ENCODE measurements at places on chromosomes 1 and 21. TPM values are rescaled to one million over a fixed set of nuclear protein-coding genes. Genes with fewer than 3 reads are reported as not detected.
A peak's percentile ranks its signal among the peaks of the same experiment; 100 is the strongest.

GRCh38 chr21:29130270-29130969, at the start of gene MAP3K7CL:
MAP3K7CL (plus strand) TSS chr21:29130644; CDS start chr21:29133345, 2,701 bp downstream.
- no peak for DNase-seq

DNA sequence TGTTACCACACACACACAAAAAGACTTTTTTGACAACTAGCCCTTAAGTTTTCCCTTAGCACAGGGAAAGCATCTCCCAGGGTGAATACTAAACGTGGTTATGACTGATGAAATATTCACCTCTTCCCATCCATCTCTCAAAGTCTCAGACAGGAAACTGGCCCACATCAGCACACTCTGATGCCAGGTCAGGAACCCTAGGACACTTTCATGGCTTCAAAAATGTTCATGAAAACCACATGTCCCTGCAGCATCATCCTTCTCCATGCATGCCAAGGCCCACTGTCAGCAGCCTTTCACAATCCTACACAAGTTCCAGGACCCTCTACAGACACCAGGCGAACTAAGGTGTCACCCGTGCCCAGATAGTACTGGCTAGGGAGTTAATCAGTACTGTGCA, 68.7 kb downstream of the DNTTIP2 start:
- DNase-seq = no peak

DNA sequence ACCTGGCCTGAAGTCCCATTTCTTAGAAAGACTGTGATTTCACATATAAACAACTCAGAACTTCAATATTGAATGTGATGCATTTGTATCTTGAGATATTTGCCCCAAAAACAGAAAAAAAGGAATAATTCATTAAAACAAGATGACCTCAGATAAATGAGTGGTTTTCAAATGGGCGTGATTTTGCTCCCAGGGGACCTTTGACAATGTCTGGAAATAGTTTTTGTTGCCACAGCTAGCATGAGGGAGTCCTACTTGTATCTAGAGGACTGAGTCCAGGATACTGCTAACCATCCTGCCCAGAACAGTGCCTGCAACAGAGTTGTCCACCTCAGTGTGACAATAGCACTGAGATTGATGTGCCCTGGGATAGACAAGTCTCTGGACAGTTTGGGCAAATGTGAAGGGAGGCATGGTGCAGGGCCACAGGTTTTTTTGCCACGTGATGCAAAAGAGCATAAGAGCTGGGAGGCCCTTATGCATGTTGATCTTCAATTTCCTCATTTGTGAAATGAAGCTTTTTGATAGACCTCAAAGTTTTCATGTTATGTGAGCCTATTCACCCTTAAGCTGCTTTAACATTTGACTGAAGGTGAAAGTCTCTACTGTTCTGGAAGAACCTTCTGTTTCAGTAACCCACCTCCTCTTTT, 46.2 kb downstream of the MAP3K7CL start:
- DNase-seq = no peak

DNA sequence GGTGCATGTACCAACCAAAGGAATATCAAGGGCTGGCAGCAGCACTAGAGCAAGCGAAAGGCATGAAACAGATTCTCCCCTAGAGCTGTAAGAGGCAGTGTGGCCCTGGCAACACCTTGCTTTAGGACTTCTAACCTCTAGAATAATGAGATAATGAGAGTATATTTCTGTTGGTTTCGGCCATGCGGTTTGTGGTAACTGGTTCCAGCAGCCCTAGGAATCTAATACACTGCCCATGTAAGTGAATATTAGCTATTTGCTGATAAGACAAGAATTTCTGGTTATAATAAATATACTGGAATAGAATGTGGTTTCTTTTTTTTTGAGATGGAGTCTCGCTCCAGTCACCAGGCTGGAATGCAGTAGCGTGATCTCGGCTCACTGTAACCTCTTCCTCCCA, 199.4 kb downstream of the GABPA start:
- DNase-seq = no peak

- DNase-seq = peak; percentile 86
Observed at GRCh38 chr1:7940745-7941436, at the start of gene TNFRSF9. TNFRSF9 (minus strand) TSS chr1:7940839; CDS start chr1:7939994, 845 bp downstream.

- no peak for DNase-seq
Observed at GRCh38 chr1:51253691-51254090, 17.6 kb downstream of the RNF11 start.

GRCh38 chr1:101247404-101248287, 10.8 kb downstream of the S1PR1 start:
- no peak for DNase-seq

DNA sequence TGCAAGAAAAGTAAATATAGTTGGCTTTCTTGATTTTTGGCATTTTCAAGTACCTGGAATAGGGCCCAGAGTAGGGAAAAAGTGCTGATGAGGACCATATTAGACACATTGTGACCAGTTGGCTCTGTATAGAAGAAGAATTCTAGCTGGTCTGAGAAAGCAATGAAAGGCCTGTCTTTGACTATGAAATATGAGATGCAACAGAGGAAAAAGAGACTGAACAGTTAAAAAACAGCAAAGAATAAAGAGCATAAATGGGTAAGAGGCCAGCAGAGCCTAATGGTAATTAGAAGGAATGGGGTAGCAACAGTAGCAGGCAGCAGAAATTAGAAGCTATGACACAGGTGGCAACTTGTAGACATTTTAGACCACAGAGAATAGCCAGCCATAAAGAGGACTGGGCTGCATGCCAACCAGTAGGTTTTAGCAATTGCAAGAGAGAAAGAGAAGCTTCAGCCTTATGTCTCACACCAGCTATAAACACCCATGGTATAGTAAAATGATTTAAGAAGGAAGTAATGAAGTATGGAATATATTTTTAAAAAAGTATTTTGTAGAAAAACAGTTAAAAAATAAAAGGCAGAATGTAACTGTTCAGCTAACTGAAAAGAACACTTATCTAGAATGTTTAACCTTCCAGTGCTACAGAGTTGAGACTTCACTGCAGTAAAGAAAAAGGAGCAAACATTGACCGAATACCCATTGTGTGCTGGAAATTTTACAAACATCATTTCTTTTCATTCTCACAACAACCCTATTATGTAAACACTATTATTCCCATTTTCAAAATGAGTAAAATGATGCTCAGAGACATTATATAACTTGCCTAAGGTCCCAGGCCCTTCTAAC, 114.1 kb downstream of the LHX4 start:
- no peak for DNase-seq

GRCh38 chr1:247407180-247407616, 8.8 kb upstream of the NLRP3 start:
- DNase-seq = peak; percentile 79

DNA sequence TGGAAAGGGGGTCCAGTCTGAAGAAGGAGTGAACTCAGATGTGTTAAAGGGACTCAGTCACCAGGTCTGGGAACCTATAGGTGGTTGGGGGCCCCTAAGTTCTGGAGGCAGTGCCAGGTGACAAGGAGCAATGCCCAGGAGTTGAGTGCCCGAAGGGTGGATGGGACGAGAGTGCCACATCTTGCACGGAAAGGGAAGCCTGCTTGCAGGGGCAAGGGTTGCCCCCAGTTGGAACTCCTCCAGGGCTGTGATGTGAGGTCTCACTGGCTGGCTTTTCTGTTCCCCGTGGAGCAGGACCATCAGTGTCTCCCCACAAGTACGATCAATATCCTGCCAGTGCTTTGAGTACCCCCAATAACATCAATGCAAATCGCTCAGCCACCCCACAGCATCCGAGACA, 107.3 kb downstream of the TOMM20 start:
- no peak for DNase-seq

GRCh38 chr1:224542783-224543440, 73.2 kb upstream of the CNIH3 start:
- peak; percentile 20 for DNase-seq

DNA sequence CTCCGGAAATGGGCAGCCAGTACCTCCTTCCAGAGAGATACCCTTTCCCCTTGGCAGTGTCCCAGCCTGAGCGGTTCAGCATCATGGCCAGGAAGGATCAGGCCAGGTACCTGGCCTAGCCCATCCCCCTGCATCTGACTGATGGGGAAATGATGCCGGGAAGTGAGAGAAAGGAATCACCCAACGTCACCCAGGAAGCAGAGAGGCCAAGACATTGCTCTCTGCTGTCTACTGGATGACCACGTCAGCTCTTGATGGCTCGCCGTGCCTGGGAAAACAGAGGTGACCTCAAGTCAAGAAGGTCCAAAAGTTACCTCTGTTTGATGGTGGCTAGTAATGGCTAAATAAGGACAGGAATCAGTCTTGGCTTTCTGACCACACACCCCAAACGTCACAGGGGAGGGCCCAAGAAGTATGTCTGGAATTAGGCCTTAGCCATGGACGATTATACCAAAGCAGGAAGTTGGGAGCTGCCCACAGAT, 79.0 kb downstream of the MRPL37 start:
- DNase-seq = no peak

GRCh38 chr1:235920596-235921375, 54.1 kb upstream of the LYST start:
- DNase-seq = no peak

DNA sequence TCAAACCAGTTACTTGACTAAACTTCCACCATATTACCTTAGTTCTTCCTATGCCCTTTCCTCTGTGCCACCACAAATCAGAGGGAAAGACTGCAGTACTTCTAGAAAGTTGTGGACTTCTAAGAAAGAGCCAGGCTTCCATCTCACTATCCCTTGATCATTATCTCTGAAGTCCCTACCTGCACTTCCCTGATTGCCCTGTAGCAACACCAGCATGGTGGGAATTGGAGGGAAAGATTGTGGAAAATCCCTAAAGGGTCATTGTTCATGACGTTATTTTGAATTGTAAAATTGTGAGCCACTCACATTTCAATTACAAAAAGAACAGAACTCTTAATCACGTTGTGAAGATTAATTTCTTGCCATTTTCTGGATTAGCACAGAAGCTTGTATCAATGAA, 23.4 kb upstream of the KIAA1614 start:
- DNase-seq = no peak

DNA sequence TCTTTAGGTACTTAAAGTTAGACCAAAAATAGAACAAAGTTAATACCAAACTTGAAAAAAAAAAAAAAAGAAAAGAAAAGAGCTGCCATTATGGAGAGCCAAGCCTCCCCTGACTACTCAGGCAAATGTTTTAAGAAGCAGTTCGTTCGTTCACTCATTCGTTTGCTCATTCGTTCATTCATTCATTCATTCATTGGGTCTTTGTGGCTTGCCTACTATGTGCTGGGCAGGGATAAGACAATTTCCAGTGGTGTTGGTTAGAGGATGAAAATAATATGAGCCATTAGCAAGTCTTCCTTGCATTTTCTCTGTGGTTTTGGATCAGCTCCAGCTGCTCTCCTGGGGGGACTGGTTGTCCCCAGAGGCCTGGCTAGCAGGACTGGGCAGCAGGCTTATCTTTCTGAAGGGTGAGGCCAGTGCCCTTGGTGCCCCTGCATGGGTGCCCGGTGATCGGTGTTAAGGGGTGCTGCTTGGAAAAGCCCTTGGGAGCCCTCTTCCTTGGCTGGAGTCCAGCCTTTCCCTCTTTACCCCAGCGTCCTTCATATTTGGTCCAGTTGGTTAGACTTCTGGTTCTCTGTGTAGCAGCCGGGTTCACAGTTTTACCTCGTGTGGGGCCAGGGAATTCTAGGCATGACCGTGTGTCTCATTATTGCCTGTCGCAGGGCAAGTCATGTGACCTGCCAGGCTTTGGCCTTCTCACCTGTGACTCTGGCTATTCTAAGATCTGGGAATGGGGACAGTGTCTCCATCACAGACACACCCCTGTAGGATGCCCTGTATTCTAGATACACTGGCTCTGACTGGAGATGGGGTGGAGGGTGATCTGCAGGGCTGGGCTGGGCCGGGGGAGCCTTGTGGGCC, 32.8 kb downstream of the LHX4 start:
- no peak for DNase-seq

- DNase-seq = no peak
Observed at GRCh38 chr21:16829532-16829931, 683.3 kb upstream of the CXADR start.

DNA sequence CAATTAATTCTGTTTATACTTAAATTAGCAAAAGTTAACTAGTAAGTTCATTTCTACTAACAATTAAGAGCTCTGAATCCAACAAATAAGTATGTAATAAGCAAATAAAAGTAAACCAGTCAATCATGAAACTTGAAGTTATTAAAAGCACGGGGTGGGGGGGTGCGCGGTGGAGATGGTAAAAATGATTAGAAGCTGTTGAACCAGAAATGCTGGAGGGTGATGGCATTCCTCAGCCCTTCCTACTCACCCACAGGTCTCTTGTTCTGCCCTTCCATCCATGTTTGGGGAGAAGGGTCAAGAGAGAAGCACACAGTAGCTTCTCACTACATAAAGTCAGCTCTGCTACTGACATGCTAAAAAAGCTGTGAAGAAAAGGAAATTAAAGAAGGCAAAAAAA, 63.5 kb downstream of the AKT3 start:
- no peak for DNase-seq

GRCh38 chr1:38242506-38242905, 195.9 kb upstream of the POU3F1 start:
- no peak for DNase-seq

- DNase-seq = no peak
Observed at GRCh38 chr1:209873067-209873799, 45.5 kb downstream of the UTP25 start.

DNA sequence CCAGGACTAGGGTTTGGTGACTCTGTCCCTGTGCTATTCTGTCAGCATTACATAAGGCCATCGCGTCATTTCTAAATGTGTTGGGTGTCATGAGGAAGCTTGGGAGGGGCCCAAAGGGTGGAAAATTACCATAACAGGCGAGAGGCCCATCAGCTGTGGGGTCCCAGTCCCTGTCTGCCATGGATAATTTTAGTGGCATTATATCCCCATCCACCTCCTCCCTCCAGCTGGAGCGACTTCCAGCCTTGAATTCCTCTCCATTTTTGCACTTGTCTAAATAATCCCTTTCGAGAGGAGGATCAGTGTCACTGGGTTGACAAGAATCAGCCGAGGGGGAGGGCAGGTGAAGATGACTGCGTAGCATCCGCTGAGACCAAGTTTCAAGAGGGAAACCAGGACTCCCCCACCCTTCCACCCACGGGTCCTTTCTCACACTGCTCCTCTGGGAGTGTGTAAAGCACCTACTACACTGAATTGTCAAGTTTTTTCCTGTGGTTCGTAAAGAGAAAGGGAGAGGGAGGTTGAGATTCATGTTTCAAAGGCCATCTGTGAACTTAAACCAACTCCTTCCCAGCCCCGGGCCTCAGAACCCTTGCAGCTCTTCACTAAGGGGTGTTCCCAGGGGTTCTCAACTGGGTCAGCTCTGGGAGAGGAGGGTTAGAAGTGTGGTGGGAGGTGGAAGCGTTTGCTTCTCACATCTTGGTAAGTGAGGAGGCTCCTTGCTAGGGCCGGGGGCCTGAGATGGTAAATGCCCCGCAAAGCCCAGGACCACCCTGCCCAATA, 29.2 kb downstream of the VASH2 start:
- no peak for DNase-seq

Gene ECE1
- 101 TPM for total RNA-seq

Gene UBL4B
- not detected for total RNA-seq

Gene NUP210L
- 0.04 TPM for total RNA-seq

Gene DNM3
- total RNA-seq = 0.34 TPM

Gene CACNA1S
- not detected for total RNA-seq

Gene FMO1
- total RNA-seq = not detected

Gene PDC
- total RNA-seq = not detected

Gene KRTAP12-2
- not detected for total RNA-seq

Gene TRIM63
- total RNA-seq = not detected

All from activated naive CD8-positive, alpha-beta T cell treated with anti-CD3 and anti-CD28 coated beads for 36 hours (primary cell).